ENCODE measurements at places on chromosomes 2 and 18.

- no peak for DNase-seq
These were observed 92.4 kb downstream of the INPP5D start for GRCh38 chr2:233152541-233152940.

DNA sequence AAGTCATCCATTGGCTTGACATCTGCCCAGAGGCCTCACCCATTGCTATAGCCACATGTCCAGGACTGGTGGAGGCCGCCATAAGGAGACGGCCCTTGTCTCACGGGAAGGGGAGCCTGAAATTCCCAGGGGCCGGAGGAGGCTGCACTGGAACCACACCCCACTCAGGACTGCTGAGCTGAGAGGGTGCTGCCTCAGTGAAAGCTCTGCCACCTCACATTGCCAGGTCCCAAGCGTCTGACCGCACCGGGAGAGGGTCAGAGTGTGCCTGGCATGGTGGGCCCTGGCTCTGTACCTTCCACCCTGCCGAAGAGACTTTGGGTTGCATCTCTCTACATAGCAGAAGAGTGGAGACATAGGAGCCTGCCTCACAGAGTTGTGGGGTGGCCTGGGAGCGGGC, 134.1 kb upstream of the GLI2 start:
- no peak for DNase-seq

DNA sequence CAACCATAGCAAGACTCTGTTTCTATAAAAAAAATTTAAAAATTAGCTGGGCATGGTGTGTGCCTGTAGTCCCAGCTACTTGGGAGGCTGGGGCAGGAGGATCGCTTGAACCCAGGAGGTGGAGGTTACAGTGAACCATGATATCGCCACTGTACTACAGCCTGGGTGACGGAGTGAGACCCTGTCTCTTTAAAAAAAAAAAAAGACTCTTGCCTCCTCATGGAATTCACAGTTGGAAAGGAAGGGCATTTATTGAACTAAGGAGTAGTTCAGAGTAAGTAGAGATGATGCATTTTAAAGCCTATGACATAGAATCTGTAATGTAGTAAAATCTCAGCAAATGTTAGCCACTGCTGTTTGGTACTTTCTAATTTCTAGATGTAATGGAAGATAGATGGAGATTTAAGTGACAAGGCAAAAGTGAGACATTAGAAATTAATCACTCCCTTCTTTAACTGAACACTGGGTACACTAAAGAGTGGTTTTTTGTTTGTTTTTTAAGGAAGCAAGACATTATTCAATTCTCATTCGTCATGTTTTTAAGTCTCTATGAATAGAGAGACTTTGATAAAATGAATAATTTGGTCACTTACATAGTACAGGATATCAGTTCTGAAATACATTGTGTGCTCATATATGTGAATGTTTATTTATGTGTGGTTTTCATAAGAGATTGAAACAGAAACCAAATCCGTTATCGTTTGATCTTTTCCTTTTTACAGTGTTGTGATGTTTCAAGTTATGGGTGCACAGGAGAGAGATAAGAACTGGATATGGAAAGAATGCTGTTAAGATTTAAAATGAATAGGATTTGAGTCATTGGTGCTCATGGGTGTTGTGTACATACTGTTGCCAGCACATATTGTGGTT, 186.1 kb upstream of the STON1 start:
- DNase-seq = no peak

DNA sequence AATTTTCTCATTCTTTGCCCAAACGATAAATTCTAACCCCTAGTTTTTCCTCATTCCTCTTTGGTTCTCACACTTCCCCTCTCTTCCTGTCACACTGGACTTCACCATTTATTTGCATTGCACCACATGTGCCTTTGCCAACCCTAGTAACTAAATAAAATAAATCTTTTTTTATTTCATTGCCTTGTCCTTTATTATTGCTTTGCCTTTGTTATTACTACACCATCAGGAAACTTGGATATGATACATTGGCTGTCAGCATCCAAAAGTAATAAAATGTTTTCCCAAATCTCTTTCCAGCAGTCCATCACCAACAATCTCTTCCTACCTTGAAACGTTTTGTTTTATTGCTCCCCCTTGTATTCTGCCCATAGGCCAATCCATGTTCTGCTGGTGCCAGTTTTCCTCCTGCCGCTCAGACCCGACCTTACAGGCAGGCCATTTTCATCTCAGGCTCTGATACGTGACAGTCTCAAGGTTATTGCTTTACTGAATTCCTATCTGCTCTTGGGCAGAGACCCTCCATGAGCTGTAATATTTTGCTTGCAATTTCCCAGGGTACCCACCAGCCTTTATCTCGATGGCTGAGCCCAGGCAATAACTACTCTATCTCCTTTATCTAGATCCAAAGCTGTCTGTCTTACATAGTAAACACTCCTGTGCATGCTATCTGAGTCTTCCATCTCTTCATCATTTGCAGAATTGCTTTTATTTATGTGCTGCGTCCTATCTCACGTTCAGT, 19.3 kb upstream of the LCLAT1 start:
- DNase-seq = no peak

DNA sequence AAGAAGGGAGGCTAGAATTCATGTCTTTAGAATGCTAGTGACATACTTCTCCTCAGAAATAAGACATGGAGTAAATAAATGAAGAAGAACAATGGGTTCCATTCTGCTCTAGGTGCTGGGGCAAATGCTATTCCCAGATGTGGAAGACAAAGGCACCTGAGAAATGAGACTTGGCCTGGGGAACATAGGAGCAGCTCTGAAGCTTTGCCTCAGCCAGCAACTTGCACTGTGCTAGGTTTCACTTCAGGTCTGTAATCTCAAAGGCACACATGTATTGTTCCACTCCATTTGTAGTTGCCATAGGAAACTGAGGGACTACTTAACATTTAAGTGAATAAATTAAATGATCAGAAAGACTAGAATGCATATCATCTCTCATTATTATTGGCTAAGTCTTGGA, 538.9 kb upstream of the REG3G start:
- no peak for DNase-seq

DNA sequence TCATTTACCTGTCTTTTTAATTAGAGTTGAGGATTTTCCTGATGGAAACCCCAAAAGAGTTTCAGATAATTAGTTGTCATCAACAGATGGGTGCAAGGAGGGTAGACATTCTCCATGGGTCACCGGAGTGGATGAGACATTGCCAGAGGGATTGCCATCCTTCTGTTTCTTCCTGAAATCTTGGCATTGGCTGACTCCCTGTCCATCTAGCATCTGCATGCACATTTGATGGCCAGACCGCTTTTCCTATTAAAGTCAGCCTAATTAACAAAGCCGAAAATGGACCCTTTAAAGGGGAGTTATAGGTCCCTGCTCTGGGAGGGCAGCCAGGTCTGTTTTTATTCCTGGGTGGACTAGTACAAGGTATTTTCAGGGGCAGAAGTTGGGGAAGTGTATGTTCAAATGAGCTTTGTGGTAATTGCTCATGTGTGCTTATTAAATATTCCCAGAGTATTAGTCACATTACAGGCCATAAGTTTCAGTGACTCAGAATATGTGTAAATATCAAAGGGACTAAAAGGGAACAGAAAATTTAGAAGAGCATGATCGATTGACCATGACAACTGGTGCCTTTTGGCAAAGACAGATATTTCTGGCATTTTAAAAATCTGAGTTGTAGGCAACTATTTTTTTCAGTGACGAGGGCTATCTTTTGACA, 209.8 kb downstream of the PHLPP1 start:
- no peak for DNase-seq

DNA sequence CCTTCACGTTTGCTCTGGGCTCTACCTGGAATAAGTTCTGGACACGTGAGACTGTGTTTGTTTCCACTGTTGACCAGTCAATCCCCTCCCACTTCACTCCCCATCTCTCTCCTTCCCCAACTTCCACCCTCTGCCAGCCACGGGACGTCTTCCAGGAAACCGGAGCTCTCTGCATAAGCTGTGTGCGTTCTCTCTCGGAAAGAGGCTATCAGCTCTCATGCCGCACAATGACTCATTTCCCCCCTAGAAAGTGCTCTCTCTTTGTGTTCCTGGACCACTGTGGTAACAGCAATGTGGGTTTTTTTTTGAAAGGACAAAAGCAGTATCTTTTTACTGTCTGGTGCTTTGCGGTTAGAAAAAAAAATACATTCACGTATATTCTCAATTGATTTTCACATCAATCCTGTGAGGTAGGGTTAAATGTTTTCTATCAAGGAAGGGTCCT, 10.2 kb downstream of the PROKR1 start:
- DNase-seq = peak; percentile 15

DNA sequence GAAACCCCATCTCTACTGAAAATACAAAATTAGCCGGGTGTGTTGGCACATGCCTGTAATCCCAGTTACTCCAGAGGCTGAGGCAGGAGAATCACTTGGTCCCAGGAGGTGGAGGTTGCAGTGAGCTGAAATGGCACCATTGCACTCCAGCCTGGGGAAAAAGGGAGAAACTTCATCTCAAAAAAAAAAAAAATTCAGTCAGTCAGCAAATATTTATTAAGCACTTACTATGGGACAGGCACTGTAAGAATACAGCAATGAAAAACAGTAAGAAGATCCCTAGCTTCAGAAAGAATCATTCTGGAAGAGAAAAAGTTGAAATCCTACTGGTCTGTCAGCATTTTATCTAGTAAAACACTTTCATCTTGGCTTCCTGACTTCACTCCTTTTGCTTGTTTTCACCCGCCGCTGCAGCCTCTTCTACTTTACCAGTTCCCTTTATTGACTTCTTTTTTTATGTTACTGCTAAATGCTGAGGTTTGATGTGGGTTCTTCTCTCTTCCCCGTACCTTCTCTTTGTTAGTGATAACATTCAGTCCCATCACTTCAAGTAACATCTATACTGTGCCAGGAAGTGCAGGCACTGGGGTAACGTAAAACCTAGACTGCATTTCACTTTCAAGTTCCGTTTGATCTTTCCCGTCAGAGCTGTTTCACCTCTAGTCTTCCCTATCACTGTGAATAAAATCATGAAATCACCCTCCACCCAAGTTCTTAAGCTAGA, 10.8 kb upstream of the TAF4B start:
- no peak for DNase-seq

GRCh38 chr2:15907461-15908324, 32.7 kb upstream of the MYCN start:
- no peak for DNase-seq

DNA sequence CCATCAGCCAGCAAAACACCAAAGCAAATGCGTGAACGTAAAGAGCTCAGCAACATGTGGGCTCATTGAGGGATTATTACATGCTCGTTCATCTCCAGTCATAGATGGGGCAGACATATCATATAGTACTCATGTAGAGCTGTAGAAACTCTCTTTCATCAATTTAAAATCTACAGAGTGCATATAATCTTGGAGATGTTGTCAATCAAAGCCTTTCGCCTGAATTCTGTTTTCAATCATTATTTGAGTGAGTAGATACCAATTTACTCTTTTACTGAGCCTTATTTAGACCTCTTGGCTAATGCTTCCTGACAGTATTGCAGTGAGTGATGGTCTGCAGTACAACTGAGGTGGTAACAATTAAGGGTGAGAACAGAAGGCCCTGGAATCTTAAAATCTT, 7.0 kb downstream of the RIT2 start:
- no peak for DNase-seq

Measured in stimulated activated CD8-positive, alpha-beta memory T cell treated with anti-CD3 and anti-CD28 coated beads, Interleukin-12 subunit alpha, Interleukin-12 subunit beta, amount 100 ng/mL, for 4 hours (primary cell).